ENCODE measurements at places on chromosomes 1 and 21. TPM values are rescaled to one million over a fixed set of nuclear protein-coding genes. Genes with fewer than 3 reads are reported as not detected.

The TFF1 gene
- total RNA-seq, result 2.2 TPM

DNA sequence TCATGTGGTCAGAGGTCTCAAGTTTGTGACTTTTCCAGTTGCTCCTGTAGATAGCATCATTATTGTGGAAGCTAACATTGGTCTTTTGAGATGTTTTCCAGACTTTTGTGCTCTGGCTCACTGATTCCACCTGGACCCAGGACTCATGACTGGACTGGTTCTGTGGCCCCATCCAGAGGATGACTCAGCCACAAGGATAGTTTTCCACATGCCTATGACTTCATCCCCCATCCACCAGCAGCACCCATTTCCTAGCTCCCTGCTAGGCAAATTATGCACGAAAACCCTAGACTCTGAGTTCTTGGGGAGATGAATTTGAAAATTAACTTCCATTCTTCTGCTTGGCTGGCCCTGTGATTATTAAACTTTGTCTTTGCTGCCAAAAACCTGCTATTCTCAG, 949.3 kb downstream of the MRPL39 start:
- no peak overlapping the region for H3K27ac ChIP-seq
- DNase-seq, result no peak
- no peaks in the 10 kb centered on the region for H3K4me1 ChIP-seq
- no peaks in the 10 kb centered on the region for H3K27me3 ChIP-seq
- no peaks in the 10 kb centered on the region for H3K36me3 ChIP-seq

GRCh38 chr1:206814716-206815341, 42.5 kb upstream of the IL10 start:
- no peak overlapping the region for H3K27ac ChIP-seq
- H3K4me3 ChIP-seq, result no peak overlapping the region
- no peaks in the 10 kb centered on the region for H3K36me3 ChIP-seq
- H3K4me1 ChIP-seq, result no peaks in the 10 kb centered on the region
- no peak for DNase-seq
- H3K27me3 ChIP-seq, result no peaks in the 10 kb centered on the region

The FCER1G gene
- total RNA-seq, result 1.3 TPM

GRCh38 chr1:85943945-85944344, 212.6 kb downstream of the COL24A1 start:
- H3K4me1 ChIP-seq, result no peaks in the 10 kb centered on the region
- H3K4me3 ChIP-seq, result no peak overlapping the region
- H3K27me3 ChIP-seq, result no peaks in the 10 kb centered on the region
- no peaks in the 10 kb centered on the region for H3K36me3 ChIP-seq
- DNase-seq, result no peak
- no peak overlapping the region for H3K27ac ChIP-seq

GRCh38 chr1:232965124-232965911, 14.9 kb downstream of the NTPCR start:
- no peak overlapping the region for H3K4me3 ChIP-seq
- DNase-seq, result no peak
- no peaks in the 10 kb centered on the region for H3K27me3 ChIP-seq
- H3K27ac ChIP-seq, result no peak overlapping the region

DNA sequence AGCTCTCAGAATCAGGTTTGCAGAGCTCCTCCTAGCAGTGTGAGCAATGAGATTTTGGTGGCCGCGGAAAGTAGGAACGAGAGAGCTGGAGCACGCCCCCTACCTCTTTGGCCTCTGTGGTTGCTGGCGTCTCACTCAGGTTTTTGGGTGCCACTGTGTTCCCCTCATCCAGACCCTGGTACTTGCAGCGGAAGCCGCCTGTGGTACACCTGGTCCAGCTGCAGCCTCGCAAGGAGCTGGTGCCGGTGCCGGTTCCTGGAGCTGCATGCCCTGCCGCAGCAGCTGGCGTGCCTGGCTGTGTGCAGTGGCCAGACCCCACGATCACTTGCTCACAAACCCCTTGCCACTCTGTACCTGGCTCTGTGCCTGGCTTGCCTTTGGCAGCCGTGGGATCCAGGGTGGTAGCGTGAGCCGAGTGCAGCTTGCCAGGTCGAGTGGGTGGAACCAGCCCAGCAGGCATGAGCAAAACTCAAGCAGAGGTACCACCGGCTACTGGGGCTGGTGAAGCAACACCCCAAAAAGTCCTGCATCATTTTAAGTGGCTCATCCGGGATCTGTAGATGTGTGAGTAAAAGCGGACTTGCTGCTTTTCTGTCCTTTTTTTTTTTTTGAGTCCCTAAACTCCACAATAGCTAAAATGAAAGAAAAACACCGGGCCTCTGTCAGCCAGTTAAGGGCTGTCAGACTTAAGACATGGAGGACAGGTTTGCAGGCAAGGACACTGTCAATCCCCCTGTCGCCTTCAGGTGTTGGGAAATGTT, 844.9 kb downstream of the KCNT2 start:
- no peak overlapping the region for H3K4me3 ChIP-seq
- no peak overlapping the region for H3K27ac ChIP-seq
- H3K36me3 ChIP-seq, result no peaks in the 10 kb centered on the region
- peak; percentile 3 for DNase-seq
- no peaks in the 10 kb centered on the region for H3K4me1 ChIP-seq

DNA sequence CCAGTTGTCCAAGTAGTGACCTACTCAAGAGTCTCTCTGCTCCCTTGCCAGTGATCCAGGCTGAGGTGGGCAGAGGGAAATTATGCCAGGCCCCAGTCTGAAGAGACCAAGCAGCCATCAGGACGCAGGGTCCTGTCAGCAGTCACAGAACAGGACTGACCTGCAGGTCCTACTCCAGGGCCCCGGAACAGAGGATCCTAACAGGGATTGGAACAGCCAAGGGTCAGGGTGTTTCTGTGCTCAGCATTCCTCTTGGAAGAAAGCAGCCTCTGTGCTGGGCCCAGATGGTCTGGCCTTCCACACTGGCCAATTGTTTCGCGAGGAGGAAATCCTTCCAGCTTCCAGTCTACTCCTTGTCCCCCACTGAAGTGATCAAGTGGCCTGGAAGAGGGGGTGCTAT, 41.6 kb upstream of the USP1 start:
- no peak overlapping the region for H3K27ac ChIP-seq
- no peaks in the 10 kb centered on the region for H3K36me3 ChIP-seq
- DNase-seq, result no peak
- H3K27me3 ChIP-seq, result no peaks in the 10 kb centered on the region
- H3K4me3 ChIP-seq, result no peak overlapping the region

The AMY1B gene
- not detected for total RNA-seq

- H3K27ac ChIP-seq, result no peak overlapping the region
- DNase-seq, result no peak
- no peaks in the 10 kb centered on the region for H3K4me1 ChIP-seq
- H3K36me3 ChIP-seq, result no peaks in the 10 kb centered on the region
- H3K4me3 ChIP-seq, result no peak overlapping the region
Measured at GRCh38 chr1:220828179-220828490, 41.4 kb downstream of the MTARC1 start.

DNA sequence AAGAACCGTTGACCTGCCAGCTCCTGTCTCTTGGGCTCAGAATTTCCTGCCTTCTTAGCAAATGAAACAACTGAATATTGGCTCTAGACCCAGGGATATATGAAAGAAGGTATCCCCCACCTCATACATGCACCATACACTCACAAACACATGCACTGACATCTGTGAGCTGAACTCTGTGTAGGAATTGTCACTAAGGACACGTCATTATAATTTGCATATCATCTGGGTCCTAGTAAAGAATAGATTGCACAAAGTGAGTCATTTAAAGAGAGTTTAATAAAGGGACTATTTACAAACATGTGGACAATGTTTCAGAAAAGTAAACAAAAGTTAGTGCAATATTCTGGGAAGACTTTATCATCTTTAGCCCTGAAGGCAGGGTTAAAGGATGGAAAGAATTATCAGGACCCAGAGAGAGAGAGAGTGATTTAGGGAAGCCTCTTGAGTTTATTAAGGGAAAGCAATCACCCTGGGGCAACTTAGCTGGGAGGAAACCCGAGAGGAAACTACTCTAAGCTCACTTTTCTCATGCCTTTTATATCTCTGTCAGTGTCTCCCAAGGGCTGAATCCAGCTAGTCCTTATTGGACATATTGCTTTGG, 74.1 kb upstream of the PLA2G4A start:
- H3K36me3 ChIP-seq, result no peaks in the 10 kb centered on the region
- H3K4me1 ChIP-seq, result no peaks in the 10 kb centered on the region
- no peak for DNase-seq
- H3K27me3 ChIP-seq, result no peaks in the 10 kb centered on the region
- H3K27ac ChIP-seq, result no peak overlapping the region

DNA sequence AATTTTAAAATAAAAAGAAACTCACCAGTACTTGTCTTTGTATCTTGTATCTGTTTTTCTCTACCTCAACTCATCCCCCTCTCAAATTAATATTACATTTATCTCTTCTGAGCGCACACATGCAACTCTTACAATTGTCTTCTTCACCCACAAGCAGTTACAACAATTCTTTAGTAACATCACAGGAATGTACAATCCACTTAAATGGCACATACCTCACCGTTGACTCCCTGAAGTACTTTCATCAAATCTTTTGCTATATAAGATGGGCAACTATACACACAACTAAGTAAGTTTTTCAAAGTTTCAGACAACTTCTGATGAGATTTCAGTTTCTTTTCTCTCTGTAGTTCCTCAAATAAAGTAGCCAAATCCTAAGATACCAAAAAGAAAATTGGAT, 28.3 kb downstream of the HEATR1 start:
- no peak overlapping the region for H3K4me3 ChIP-seq
- no peak for DNase-seq
- H3K36me3 ChIP-seq, result peaks cover 41% of the 10 kb centered on the region
- no peaks in the 10 kb centered on the region for H3K27me3 ChIP-seq
- no peaks in the 10 kb centered on the region for H3K4me1 ChIP-seq

DNA sequence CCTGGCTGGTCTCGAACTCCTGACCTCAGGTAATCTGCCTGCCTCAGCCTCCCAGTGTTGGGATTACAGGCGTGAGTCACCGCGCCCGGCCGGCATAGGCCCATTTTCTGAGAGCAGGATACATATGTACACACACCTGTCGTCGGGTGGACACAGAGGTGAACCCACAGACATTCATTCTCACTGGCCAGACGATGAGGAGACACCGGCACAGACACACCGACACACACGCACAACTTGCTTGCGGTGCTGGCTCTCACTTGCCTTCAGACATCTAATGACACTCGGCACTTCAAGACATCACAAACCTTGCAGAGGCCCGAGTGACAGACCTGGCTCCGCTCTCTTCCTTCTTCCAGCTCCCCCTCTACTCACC, 579 bp downstream of the PTCH2 start:
- no peaks in the 10 kb centered on the region for H3K36me3 ChIP-seq
- no peak for DNase-seq
- H3K27ac ChIP-seq, result no peak overlapping the region
- H3K27me3 ChIP-seq, result no peaks in the 10 kb centered on the region
- no peak overlapping the region for H3K4me3 ChIP-seq

GRCh38 chr21:20739421-20739820, 258.8 kb upstream of the NCAM2 start:
- no peak overlapping the region for H3K4me3 ChIP-seq
- no peaks in the 10 kb centered on the region for H3K27me3 ChIP-seq
- no peak for DNase-seq
- no peak overlapping the region for H3K27ac ChIP-seq
- no peaks in the 10 kb centered on the region for H3K4me1 ChIP-seq
- H3K36me3 ChIP-seq, result no peaks in the 10 kb centered on the region

The NUP210L gene
- not detected for total RNA-seq

DNA sequence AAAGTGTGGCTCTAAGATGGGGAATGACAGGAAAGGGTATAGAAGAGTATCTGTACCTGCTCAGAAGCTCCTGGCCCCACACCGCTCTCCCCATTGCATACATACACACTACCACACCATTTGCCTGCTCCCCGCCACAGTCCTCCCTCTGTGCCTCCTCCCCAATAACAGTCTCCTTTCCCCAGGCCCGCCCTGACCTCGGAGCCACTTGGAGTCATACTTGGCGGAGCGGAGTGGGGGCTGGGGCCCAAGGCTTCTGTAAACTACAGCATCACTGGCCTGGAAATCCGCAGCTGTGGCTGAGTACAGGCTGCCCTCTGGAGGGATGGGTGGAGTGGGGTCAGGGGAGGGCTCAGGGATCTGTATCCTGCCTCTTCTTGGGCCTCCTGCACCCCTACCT, 8.6 kb downstream of the SEMA6C start:
- H3K27ac ChIP-seq, result no peak overlapping the region
- no peaks in the 10 kb centered on the region for H3K36me3 ChIP-seq
- H3K4me1 ChIP-seq, result no peaks in the 10 kb centered on the region
- DNase-seq, result no peak
- H3K27me3 ChIP-seq, result no peaks in the 10 kb centered on the region
- no peak overlapping the region for H3K4me3 ChIP-seq

DNA sequence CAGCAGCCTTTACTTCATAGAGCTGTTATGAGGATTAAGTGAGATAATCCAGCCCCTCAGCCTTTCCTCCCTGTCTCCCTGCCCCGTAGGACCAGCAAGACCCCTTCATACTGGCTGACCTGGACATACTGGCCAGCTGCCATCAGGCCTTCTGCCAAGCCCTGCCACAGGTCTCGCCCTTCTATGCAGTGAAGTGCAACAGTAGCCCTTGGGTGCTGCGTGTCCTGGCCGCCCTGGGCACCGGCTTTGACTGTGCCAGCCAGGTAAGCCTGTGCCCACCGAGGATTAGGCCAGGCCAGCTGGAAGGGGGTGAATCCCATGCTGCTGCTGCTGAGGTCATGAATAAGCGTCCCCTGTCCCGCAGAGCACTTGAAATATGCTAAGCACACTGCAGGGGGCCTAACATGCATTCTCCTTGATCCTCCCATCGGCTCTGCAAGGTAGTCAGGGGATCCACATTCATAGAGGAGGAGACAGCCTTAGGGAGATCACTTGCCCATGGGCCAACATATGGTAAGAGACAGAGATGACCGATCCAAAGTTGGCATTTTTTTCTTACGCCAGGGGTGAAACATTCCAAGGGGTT, 73.3 kb upstream of the TINAGL1 start:
- H3K36me3 ChIP-seq, result no peaks in the 10 kb centered on the region
- DNase-seq, result no peak
- no peaks in the 10 kb centered on the region for H3K27me3 ChIP-seq

- H3K27ac ChIP-seq, result no peak overlapping the region
- H3K4me3 ChIP-seq, result no peak overlapping the region
- H3K27me3 ChIP-seq, result no peaks in the 10 kb centered on the region
- no peak for DNase-seq
- peaks cover 8% of the 10 kb centered on the region for H3K4me1 ChIP-seq
Measured at GRCh38 chr1:209302779-209303568, 280.5 kb upstream of the CAMK1G start.

The CCDC181 gene
- not detected for total RNA-seq

GRCh38 chr1:208418667-208419066, 174.5 kb upstream of the PLXNA2 start:
- no peak for DNase-seq
- H3K27ac ChIP-seq, result no peak overlapping the region
- no peaks in the 10 kb centered on the region for H3K36me3 ChIP-seq
- H3K4me1 ChIP-seq, result no peaks in the 10 kb centered on the region
- peaks cover 72% of the 10 kb centered on the region for H3K27me3 ChIP-seq
- H3K4me3 ChIP-seq, result no peak overlapping the region

The TFF2 gene
- total RNA-seq, result 0.52 TPM

The LRRC38 gene
- not detected for total RNA-seq

- H3K36me3 ChIP-seq, result no peaks in the 10 kb centered on the region
- H3K4me1 ChIP-seq, result peaks cover 53% of the 10 kb centered on the region
- H3K27ac ChIP-seq, result no peak overlapping the region
- no peak overlapping the region for H3K4me3 ChIP-seq
- H3K27me3 ChIP-seq, result no peaks in the 10 kb centered on the region
- DNase-seq, result no peak
Measured at GRCh38 chr1:68174738-68175113, 57.6 kb downstream of the WLS start.
